ENCODE measurements at places on chromosomes 3 and 15. TPM values are rescaled to one million over a fixed set of nuclear protein-coding genes. Genes with fewer than 3 reads are reported as not detected.

The MEX3B gene
- 5.2 TPM for total RNA-seq

The DUOXA2 gene
- not detected for total RNA-seq

The TMEM266 gene
- total RNA-seq, result 0.09 TPM

The TPRG1 gene
- total RNA-seq, result 0.21 TPM

The TIPIN gene
- total RNA-seq, result 22.4 TPM

The RGMA gene
- total RNA-seq, result 0.19 TPM

The IP6K1 gene
- total RNA-seq, result 22.7 TPM

The PRR20G gene
- 0.19 TPM for total RNA-seq

The FBXW12 gene
- total RNA-seq, result not detected

The TYRO3 gene
- 15.8 TPM for total RNA-seq

The LMOD3 gene
- not detected for total RNA-seq

The C2CD4A gene
- total RNA-seq, result 0.05 TPM

The RPL29 gene
- total RNA-seq, result 1,350 TPM

The DPPA4 gene
- not detected for total RNA-seq

The TRPM7 gene
- total RNA-seq, result 23.1 TPM

The TMEM62 gene
- 9.7 TPM for total RNA-seq

The POLQ gene
- 6.3 TPM for total RNA-seq

The CPNE4 gene
- total RNA-seq, result 4.0 TPM

The ZNF106 gene
- total RNA-seq, result 9.6 TPM

The SLC12A1 gene
- total RNA-seq, result not detected

The ANKRD34C gene
- total RNA-seq, result not detected

The OXSR1 gene
- 37.4 TPM for total RNA-seq

The EPHA3 gene
- total RNA-seq, result not detected

The TEX9 gene
- 5.0 TPM for total RNA-seq

The P2RY12 gene
- not detected for total RNA-seq

The PP2D1 gene
- total RNA-seq, result not detected

The CEP19 gene
- 2.9 TPM for total RNA-seq

The FHIT gene
- total RNA-seq, result 0.72 TPM

The CCR3 gene
- total RNA-seq, result not detected

The EIF4E3 gene
- total RNA-seq, result 3.4 TPM

The TRIM71 gene
- not detected for total RNA-seq

The PLA2G4B gene
- 2.1 TPM for total RNA-seq

The SPTBN5 gene
- 0.24 TPM for total RNA-seq

The SLC9C1 gene
- total RNA-seq, result not detected

The FAM3D gene
- total RNA-seq, result not detected

The CNTN3 gene
- not detected for total RNA-seq

The STXBP5L gene
- not detected for total RNA-seq

The CD80 gene
- not detected for total RNA-seq

The CHRM5 gene
- total RNA-seq, result 0.02 TPM

The ZKSCAN7 gene
- not detected for total RNA-seq

The PPARG gene
- total RNA-seq, result 36.5 TPM

The PLA2G4F gene
- not detected for total RNA-seq

The GUCA1C gene
- total RNA-seq, result not detected

The FSIP1 gene
- 0.49 TPM for total RNA-seq

The OXTR gene
- 10.4 TPM for total RNA-seq

The AP3B2 gene
- 0.94 TPM for total RNA-seq

All from A549 treated with CORT108297 at 1 μM for 4 hours (cell line).